ENCODE measurements at places on chromosomes 3 and 15.

- H3K27me3 ChIP-seq = no peaks in the 10 kb centered on the region
Observed at GRCh38 chr15:98958918-98959639, 48.5 kb downstream of the PGPEP1L start.

GRCh38 chr3:100455841-100456550 is 36.4 kb upstream of the TMEM45A start:
- H3K27ac ChIP-seq = peak overlapping the region; percentile 7
- H3K4me3 ChIP-seq = no peak overlapping the region
- no peak for DNase-seq
- no peaks in the 10 kb centered on the region for H3K4me1 ChIP-seq
- H3K27me3 ChIP-seq = no peaks in the 10 kb centered on the region

GRCh38 chr3:192942625-192943024 is 25.0 kb upstream of the MB21D2 start:
- no peak overlapping the region for H3K27ac ChIP-seq
- peaks cover 13% of the 10 kb centered on the region for H3K27me3 ChIP-seq
- no peak overlapping the region for H3K4me3 ChIP-seq
- no peak for DNase-seq
- H3K4me1 ChIP-seq = peaks cover 1% of the 10 kb centered on the region

DNA sequence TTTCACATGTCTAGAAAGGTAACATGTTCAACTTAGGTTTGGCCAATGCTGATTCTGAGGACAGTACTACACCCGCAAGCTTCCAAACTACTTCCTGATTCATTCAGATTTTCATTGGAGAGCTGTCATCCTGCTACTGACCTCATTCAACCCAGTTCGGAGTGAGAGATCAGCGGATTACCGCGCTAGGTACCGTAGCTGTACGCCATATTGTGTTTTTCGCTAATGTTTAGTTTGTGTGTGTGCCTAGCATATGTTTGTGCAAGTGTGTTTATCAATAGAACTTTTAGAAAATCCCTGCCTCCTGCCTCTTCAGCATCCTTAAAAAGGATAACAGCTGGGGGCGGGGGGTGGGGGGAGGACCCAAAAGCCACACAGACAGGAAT is 1.1 kb downstream of the ZBTB20 start:
- no peaks in the 10 kb centered on the region for H3K27me3 ChIP-seq
- H3K36me3 ChIP-seq = peaks cover 15% of the 10 kb centered on the region
- peak overlapping the region; percentile 98 for H3K4me3 ChIP-seq
- H3K27ac ChIP-seq = peak overlapping the region; percentile 97
- peaks cover 29% of the 10 kb centered on the region for H3K4me1 ChIP-seq
- DNase-seq = peak; percentile 53

Measured in naive thymus-derived CD8-positive, alpha-beta T cell (primary cell).